ENCODE measurements at places on chromosomes 13 and 19.

DNA sequence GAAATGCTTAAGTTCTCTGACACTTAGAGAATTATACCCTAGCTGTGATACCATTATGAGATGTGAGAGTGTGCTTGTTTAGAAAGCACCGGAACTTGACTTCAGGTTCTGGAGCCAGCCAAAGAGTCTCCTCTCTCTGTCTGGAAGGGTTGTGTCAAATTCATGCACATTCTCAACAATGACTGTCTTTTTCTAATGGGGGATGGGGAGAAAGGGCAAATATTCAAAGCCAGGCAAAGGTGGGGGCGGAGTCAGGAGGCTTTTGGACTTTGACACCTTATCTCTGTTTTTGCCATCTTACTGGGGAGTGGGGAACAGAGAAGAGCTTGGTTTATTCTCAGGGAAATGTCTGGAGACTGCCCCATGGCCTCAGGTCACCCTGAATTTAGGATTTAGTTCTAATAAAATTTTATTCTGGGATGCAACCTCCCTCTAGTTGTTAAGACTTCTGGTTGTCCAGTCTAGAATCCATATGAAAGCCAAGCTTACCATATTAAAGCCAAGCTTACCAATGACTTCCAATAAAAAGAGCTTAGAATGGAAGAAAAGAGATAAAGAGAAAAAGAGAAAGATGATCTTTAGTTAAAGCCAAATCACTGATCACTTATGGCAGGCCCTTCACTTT lies 28.2 kb upstream of the KPNA3 start:
- no peak for DNase-seq

DNA sequence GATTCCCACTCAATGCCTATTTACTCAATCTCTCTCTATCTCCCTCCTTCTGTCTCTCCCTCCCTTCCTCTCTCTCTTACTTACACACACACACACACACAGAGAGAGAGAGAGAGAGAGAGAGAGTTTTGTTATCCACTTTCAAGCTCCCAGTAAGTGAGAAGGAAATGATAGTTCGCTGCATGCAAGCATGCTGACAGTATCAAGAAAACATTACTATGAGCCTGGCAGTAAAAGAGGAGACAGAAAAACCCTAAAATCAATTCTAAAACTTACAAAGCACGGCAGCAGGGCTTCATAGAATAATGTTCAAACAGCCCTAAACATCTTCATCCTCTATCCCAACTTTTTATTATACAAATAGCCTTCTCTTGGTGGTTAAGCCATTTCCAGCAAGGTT lies 171.9 kb downstream of the FOXO1 start:
- DNase-seq: no peak

DNA sequence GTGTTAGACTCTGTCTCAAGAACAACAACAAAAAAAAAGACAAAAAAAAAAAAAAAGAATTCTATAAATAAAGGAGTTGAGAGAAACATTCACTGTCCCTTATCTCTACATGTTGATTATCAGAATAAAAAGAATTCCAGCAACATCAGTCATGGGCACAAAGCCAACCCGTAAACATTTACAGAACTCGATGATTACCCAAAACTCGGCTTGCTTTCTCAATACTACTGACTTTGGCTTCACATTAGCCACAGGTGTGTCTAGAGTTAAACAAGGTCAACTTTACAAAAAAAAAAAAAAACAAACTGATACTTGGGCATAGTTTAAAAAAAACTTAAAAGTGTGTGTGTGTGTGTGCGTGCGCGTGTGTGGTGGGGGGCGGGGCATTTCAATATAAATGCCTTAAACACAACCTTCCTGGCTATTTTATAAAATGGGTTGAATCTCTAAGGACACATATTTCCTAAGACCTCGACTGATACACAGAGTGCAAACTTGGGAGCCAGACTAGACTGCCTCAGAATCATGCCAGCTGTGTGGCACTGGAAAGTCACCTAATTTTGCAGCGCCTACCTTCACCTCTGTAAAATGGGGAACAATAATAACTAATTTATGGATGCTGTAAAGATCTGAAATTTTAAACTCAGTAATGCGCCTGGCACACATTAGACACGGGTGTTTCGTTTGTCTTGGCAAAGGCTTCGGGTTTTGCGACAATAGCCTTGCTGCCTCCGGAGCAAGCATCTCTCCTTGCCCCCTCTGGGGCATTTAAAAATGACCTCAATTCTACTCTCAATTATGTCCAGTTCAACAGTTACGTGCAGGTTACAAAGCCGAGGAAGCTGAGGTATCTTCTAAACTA lies 922 bp downstream of the EBPL start:
- no peak for DNase-seq

- DNase-seq: no peak
These were observed 22.8 kb upstream of the CD70 start for GRCh38 chr19:6613711-6614110.

GRCh38 chr19:15107061-15108010 lies at the start of gene SYDE1:
Gene SYDE1 (plus strand): TSS chr19:15107401. CDS start chr19:15107434, 33 bp downstream.
- DNase-seq: no peak

- no peak for DNase-seq
These were observed 1132.5 kb upstream of the SPRY2 start for GRCh38 chr13:81473366-81473899.

- DNase-seq: no peak
These were observed 1.4 kb upstream of the CD209 start for GRCh38 chr19:7748756-7749155.

GRCh38 chr13:49690995-49691784 lies at the start of gene EBPL:
Gene EBPL (minus strand): TSS chr13:49691486. CDS start chr13:49691424, 62 bp downstream.
- peak; percentile 91 for DNase-seq

DNA sequence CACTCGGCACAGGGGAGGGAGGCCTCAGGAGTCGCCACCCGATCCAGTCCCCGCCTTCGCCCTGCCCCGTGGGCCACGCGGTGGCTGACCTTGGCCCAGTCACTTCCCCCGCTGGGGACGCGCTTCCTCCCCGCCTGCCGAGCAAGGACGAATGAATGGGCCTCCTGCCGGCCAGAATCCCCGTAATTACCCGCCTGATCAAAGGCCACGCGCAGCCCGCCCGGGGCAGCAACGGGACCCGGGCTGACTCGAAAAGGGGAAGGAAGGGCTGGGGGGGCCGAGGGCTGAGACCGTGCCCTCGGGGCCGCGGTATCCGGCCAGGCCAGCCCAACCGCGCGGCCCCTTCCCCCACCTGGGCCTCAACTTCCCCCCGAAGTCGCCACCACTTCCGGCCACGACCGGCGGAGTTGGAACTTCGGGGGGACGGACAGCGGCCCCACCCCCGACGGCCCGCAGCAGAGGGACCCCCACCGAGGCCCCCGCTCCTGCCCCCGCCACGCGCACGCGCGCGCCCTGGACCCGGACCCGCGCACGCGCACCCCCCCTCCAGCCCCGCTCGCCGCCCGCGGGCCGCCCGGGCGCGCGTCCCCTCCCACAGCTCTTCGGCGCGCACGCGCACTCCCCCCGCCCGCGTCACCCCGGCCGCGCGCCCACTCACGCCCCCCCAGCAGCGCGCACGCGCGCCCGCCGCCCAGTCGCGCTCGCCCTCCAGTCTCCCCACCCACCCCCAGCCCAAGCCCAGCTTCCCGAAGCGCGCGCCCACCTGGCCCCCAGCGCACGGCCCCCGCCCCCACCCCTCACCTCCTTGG lies 520 bp downstream of the ZNF787 start:
- DNase-seq: peak; percentile 83

GRCh38 chr19:14477418-14478112 lies 2.4 kb upstream of the PTGER1 start:
- DNase-seq: no peak

DNA sequence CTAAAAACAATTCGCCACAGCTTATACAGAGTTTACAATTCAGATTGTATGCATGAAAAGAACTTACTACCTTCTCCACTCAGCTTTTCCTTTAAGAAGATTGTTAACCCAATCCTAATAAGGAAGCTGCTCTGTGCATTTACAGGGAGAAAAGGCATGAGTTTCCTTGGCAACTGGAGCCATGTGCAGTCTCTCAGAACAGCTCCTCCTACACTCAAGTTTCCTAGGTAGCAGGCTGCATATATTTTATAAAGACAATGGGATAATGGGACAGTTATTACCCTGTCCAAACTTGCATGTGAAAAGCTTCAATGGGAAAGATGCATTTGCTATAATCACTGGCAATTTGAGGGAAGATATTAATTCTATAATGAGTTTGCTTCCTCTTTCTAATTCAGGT lies 125.5 kb upstream of the TRPC4 start:
- no peak for DNase-seq

- no peak for DNase-seq
These were observed 391.0 kb downstream of the FGF9 start for GRCh38 chr13:22061806-22062391.

DNA sequence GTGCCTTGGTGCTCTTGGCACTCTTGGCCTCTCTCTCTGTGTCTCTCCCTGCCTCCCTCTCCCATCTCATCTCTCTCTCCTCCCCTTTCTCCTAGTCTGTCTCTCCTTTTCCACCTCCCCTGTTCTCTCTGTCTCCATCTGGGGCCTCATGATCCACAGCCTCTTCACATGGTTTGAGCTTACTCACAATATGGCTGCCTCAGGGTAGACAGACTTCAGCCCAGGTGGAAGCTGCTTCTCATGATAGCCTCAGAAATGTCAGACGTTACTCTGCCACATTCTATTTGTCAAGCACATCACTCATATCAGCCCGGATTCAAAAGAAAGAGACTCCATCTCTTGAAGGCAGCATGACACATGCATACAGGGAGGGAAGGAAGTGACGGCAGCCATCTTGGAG lies 18.4 kb upstream of the S1PR4 start:
- DNase-seq: no peak

- DNase-seq: no peak
These were observed 4.2 kb upstream of the OR7G3 start for GRCh38 chr19:9130965-9131364.

DNA sequence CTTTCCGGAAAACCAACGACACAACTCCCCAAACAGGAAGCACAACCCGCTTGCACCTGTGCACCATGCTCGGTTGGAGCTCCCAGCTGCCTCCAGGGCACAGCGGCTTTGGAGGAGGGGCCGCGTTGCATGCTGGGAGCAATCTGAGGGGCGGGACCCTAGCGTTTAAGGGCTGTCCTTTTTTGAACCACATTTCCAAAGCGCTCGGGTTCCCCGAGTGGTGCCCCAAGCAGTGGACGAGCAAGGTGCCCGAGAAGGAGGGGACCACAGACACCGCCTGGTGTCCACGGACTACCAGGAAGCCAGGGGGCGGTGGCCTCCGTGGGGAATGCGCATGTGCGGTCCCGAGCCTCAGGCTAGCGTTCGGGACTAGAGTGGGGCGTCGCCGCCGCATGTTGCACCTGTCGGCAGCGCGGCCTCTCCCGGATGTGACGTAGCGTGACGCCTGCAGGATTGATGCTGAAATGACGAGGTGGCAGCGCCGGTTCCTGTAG lies 11.9 kb upstream of the ZNF57 start:
- peak; percentile 71 for DNase-seq

GRCh38 chr13:79434556-79434955 lies 28.5 kb upstream of the RBM26 start:
- no peak for DNase-seq

DNA sequence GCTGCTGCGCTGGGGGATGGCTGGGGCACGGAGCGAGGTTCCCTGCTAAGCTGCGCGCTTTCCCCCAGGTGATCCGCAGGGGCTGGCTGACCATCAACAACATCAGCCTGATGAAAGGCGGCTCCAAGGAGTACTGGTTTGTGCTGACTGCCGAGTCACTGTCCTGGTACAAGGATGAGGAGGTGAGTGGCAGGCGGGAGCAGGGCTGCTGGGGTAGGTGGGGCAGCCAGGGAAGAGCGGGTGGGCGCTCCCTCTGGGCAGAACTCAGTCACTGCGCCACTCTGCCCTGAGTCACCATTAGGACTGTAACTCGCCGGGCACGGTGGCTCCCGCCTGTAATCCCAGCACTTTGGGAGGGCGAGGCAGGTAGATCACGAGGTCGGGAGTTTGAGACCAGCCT lies 23.8 kb downstream of the TMED1 start:
- DNase-seq: no peak

GRCh38 chr13:38498271-38498670 lies 148.6 kb downstream of the UFM1 start:
- no peak for DNase-seq

Data from naive thymus-derived CD8-positive, alpha-beta T cell (primary cell).